ENCODE measurements at places on chromosomes 11 and 22.

DNA sequence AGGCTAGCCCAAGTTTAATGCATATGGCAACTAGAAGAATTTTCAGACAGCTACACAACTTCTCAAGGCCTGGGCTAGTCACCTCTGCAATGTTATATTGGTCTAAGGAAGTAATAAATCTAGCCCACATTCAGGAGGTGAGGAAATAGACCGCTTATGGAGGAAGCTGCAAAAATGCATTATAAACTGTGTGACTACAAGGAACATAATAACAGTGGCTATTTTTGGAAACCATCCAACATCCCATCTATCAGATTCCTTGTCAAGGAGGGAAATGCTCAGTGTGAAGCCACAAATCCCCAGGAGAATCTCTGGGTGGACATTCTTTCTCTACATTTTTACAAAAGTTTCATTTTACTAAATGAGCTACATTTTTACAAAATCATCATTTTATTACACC, 76.1 kb downstream of the BBOX1 start:
- H3K4me3 ChIP-seq: no peak overlapping the region
- no peak overlapping the region for H3K27ac ChIP-seq
- H3K4me1 ChIP-seq: no peaks in the 10 kb centered on the region
- no peaks in the 10 kb centered on the region for H3K27me3 ChIP-seq

GRCh38 chr11:34238966-34239365, 118.8 kb downstream of the ABTB2 start:
- no peak for DNase-seq
- H3K27ac ChIP-seq: no peak overlapping the region
- peaks cover 62% of the 10 kb centered on the region for H3K27me3 ChIP-seq
- H3K36me3 ChIP-seq: no peaks in the 10 kb centered on the region
- H3K4me1 ChIP-seq: peaks cover 34% of the 10 kb centered on the region

DNA sequence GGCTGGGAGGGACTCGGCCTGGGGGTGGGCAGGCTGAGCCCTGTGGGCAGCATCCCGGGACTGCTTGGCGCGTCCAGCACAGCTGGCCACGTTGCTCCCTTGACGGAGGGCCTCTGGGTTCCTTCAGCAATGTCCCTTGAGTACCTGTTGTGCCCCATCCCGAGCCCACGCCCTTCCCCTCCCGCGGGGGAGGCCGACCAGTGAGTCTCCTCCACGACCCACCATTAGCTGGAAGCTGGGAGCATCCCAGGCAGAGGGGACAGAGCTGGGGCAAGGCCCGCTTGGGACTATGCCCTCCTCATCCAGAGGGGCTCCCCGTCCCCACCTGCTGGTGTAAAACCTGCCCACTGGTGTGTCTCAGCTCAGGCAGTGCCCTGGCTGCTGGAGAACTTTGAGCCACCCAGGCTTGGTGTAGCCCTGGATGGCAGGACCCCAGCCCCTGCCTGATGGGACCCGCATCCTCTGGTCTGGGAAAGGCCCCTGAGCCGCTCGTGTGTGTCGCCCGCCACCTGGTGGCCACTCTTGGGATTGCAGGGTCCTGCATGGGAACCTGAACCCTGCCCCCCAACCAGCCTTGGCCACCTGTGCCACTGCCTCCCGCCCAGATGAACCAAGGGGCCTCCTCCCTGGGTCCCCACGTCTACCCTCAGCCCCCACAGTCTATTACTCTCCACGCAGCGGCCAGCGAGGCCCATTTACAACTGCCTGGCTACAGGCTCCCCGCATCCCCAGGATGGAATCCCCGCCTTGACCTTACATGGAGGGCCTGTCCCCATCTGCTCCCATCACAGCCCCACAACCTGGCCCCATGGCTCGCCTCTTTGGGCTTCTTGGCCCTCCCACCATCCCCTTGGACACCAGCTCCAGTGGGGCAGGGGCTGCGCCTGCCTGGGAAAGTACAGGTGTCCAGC, 16.6 kb upstream of the ARHGAP8 start:
- peaks cover 16% of the 10 kb centered on the region for H3K27me3 ChIP-seq
- peak; percentile 96 for DNase-seq
- no peak overlapping the region for H3K27ac ChIP-seq
- H3K36me3 ChIP-seq: no peaks in the 10 kb centered on the region
- H3K4me1 ChIP-seq: peaks cover 32% of the 10 kb centered on the region

DNA sequence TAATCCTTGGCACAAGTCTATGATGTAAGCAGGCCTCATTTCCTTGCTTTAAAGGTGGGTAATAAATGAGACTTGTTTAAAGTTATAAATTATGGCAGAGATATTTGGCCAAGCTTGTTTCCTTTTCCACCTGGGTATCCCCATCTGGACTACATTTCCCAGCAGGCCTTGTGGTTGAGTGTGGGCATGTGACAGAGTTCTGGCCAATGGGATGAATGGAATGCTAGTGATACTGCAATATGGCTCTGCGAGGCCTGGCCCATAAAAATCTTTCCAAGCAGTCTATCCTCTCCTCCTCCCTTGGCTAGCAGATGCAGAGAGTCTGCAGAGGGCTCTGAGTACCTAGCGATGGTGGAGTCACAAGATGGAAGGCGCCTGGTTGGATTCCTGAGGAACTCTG, 102.5 kb downstream of the TIMP3 start:
- H3K4me1 ChIP-seq: peaks cover 20% of the 10 kb centered on the region
- peaks cover 7% of the 10 kb centered on the region for H3K27me3 ChIP-seq
- H3K36me3 ChIP-seq: no peaks in the 10 kb centered on the region
- DNase-seq: peak; percentile 38

DNA sequence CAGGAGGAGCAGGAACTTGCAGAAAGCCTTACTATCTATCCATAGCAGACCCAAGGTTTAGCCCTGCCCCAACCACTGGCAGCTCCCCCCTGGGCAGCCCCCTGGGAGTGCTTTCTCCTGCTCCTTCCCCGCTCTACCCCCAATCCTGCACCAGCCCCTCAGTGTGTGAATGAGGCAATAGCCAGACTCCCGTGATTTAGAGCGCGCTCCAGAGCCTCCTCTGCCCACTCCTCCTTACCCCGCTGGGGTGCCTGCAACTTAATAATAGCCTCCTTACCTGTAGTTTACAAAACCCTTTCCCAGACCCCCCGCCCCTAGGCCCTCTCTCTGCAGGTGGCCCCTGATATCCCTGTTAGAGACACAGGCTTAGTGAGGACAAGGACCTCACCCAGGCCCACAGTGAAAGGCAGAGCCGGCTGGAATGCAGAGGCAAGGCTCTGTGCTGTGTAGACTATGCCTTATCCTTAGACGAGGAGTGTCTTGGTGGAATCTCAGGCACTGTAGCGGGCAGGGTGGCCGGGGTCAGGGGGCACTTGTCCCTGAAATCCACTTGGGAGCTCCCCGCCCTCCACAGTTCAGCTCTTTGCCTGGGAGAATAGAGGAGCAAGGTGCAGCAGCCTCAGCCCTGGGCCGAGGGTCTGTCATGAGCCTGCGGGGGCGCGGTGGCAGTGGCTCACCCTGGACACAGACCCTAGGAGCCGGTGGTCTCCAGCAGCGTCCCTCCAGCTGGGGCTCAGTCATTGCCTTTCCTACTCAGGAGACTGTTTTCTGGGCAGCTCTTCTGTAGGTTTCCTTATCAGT, 4.3 kb upstream of the CARNS1 start:
- H3K36me3 ChIP-seq: no peaks in the 10 kb centered on the region
- no peak overlapping the region for H3K27ac ChIP-seq
- H3K27me3 ChIP-seq: peaks cover 42% of the 10 kb centered on the region
- H3K4me1 ChIP-seq: peaks cover 38% of the 10 kb centered on the region
- DNase-seq: no peak
- no peak overlapping the region for H3K4me3 ChIP-seq

DNA sequence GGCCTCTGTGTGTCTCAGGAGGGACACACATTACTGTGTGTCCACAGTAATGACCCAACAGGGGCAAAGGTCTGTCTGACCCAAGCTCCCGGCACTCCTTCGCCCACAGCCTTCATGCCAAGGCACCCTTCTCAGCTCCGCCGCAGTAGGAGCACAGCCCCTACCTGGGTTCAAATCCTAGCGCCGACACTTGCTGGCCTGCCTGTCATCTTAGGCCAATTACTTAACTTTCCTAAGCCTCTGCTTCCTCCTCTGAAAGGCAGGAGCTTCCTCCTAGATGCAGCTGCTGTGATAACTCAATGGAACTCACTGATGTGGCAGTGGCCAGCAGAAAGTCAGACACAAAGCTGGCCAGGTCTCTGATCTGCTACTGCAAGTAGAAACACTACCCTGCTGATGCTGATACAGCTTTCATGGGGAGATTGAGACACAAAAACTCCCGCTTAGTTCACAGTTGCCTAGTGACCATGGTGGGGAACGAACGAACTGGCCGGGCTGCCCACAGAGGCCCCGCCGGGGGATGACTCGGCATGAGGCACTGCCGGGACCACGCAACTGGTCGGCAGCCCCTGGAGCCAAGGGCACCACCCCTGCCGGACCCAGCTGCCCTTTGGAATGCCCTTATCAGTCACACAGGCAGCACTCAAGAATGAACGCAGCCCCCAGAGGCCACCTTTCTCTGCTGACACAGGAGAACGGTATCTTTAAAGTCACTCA, 8.1 kb downstream of the EHD1 start:
- peaks cover 35% of the 10 kb centered on the region for H3K36me3 ChIP-seq
- peaks cover 2% of the 10 kb centered on the region for H3K27me3 ChIP-seq
- H3K4me1 ChIP-seq: peaks cover 66% of the 10 kb centered on the region
- DNase-seq: no peak
